ENCODE measurements at places on chromosomes 13 and 19.

DNA sequence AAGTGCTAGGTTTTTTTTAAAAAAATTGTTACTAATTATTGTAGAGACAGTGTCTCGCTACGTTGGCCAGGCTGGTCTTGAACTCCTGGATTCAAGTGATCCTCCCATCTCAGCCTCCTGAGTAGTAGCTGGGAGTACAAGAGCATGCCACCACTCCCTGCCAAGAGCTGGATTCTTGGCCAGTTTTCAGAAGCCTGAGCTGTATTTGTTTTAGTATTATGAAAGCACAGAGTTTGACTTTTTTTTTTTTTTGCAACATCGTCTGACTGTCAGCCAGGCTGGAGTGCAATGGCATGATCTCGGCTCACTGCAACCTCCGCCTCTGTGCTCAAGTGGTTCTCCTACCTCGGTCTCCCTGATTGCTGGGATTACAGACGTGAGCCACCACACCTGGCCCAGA is 7.0 kb downstream of the ARMC6 start:
- H3K27ac ChIP-seq = no peak overlapping the region
- peak; percentile 93 for DNase-seq
- H3K4me1 ChIP-seq = peaks cover 5% of the 10 kb centered on the region
- H3K4me3 ChIP-seq = no peak overlapping the region
- no peaks in the 10 kb centered on the region for H3K27me3 ChIP-seq

- DNase-seq = peak; percentile 75
- H3K27me3 ChIP-seq = no peaks in the 10 kb centered on the region
- no peak overlapping the region for H3K27ac ChIP-seq
- H3K4me3 ChIP-seq = no peak overlapping the region
- peaks cover 18% of the 10 kb centered on the region for H3K4me1 ChIP-seq
These were observed 10.8 kb upstream of the HOMER3 start for GRCh38 chr19:18951721-18952281.

DNA sequence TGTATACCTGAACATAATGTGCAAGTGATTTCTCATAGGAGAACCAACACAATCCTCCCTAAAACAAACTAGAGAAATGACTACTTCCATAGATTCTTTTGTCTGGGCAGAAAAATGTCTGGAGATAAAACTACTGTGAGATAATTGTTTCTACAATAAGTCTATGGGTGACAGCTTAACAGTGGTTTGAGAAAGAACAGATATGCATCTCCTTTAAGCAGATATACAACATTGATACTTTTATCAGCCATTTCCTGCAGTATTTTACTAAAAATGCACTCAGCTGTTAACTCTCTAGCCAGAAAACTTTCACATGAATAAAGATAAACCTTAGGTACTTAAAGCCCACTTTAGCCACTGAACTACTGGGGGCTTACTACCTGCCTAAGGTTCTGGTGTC is 1132.4 kb downstream of the EFNB2 start:
- no peak for DNase-seq
- H3K27me3 ChIP-seq = no peaks in the 10 kb centered on the region
- no peaks in the 10 kb centered on the region for H3K36me3 ChIP-seq
- no peak overlapping the region for H3K4me3 ChIP-seq
- H3K4me1 ChIP-seq = no peaks in the 10 kb centered on the region

DNA sequence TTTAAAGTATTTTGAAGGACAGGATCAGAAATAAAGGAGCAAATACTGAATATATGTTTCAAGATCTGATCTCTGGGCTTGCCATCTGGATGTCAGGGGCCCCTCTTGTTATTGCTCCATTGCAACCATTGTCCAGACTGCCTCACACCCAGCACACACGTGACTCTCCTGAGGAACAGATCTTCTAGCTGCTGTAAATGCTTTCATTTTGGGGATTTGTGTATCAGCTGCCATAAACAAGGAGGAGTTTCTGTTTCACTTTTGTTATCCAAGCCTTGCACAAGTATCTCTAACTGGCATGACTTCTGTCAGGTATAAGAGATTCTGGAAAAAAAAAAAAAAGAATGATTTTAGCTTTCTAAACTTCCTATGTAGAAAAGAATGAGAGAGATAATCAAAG is 1624.1 kb upstream of the PRR20A start:
- DNase-seq = no peak
- H3K27me3 ChIP-seq = peaks cover 10% of the 10 kb centered on the region
- H3K4me3 ChIP-seq = no peak overlapping the region

- H3K4me3 ChIP-seq = no peak overlapping the region
- H3K27ac ChIP-seq = no peak overlapping the region
- no peaks in the 10 kb centered on the region for H3K27me3 ChIP-seq
These were observed 165.4 kb downstream of the KCTD12 start for GRCh38 chr13:76720821-76721220.

DNA sequence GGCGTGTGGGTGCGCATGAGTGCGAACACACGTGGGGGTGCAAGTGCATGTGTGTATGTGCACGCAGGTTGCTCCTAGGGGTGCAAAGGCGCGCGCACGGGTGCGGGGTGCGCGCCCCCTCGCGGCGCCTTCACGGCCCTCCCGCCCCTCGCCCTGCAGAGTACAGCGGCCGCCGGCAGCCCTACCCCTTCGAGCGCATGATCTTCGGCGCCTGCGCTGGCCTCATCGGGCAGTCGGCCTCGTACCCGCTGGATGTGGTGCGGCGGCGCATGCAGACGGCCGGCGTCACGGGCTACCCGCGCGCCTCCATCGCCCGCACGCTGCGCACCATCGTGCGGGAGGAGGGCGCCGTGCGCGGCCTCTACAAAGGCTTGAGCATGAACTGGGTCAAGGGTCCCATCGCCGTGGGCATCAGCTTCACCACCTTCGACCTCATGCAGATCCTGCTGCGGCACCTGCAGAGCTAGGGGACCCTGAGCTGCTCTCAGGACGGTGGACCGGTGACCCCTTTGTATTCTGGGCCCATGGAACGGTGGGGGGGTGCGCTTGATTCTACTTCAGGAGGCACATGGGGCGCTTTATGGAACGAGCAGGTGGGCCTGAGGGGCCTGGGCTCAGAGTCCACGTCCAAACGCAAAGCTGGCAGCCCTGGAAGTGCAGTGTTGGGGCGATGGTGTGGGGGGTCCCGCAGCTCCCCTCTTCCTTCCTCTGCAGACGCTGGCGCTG is 27.7 kb downstream of the TMEM161A start:
- peaks cover 6% of the 10 kb centered on the region for H3K36me3 ChIP-seq
- no peak overlapping the region for H3K4me3 ChIP-seq
- H3K27ac ChIP-seq = no peak overlapping the region
- no peaks in the 10 kb centered on the region for H3K27me3 ChIP-seq
- no peaks in the 10 kb centered on the region for H3K4me1 ChIP-seq

GRCh38 chr13:95185851-95186250 is 115.4 kb downstream of the ABCC4 start:
- H3K27me3 ChIP-seq = no peaks in the 10 kb centered on the region
- peaks cover 5% of the 10 kb centered on the region for H3K36me3 ChIP-seq
- DNase-seq = no peak
- H3K4me3 ChIP-seq = no peak overlapping the region
- peaks cover 4% of the 10 kb centered on the region for H3K4me1 ChIP-seq

- DNase-seq = peak; percentile 46
- H3K27me3 ChIP-seq = no peaks in the 10 kb centered on the region
- H3K4me3 ChIP-seq = no peak overlapping the region
These were observed 198.7 kb upstream of the SERP2 start for GRCh38 chr13:44174769-44175425.

DNA sequence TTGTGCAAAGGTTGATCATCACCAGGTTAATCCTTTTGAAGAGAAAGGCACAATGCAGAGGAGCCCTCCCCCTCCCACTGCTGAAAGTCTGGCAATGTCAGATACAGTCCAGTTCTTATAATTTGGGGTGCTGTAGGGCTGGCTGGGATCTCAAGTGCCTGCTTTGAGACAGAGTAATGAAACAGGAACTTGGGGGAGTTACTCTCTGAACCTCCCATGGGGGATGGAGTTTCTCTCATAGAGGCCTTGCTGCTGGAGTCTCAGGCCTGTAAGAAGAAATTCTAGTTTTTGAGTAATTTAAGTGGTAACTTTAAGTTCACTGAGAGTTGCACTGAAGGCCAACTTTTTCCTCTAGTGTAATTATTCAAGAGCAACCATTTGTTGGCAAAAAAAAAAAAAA is 410.5 kb downstream of the KCNRG start:
- H3K27me3 ChIP-seq = no peaks in the 10 kb centered on the region
- no peak overlapping the region for H3K27ac ChIP-seq
- H3K4me3 ChIP-seq = no peak overlapping the region
- DNase-seq = no peak
- peaks cover 8% of the 10 kb centered on the region for H3K4me1 ChIP-seq

- no peak for DNase-seq
- H3K4me1 ChIP-seq = no peaks in the 10 kb centered on the region
- peaks cover 13% of the 10 kb centered on the region for H3K36me3 ChIP-seq
- H3K27me3 ChIP-seq = no peaks in the 10 kb centered on the region
- H3K27ac ChIP-seq = no peak overlapping the region
These were observed 152.5 kb downstream of the COL4A1 start for GRCh38 chr13:110154410-110154933.

DNA sequence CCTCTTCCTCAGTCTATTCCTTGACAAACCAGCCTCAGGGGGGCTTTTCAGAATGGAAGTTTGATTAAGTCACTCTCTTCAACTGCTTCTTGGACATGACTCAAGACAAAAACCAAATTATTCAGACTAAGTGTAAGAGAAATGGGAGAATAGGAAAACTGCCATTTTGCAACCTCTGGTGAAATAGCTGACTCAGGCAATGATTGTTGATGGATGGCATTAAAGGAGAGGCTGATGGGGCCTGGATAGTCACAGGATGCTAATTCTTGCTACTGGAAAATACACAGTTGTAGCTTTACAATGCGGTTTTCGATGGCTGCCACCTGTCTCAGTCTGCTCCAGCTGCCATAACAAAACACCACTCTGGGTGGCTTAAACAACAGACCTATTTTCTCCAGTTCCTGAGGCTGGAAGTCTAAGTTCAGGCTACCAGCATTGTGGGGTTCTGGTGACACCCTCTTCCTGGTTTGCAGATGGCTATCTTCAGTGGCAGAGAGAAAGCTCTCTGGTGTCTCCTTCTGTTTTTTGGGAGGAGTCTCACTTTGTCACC is 6.1 kb downstream of the NOSIP start:
- peaks cover 16% of the 10 kb centered on the region for H3K4me1 ChIP-seq
- no peak overlapping the region for H3K27ac ChIP-seq
- H3K4me3 ChIP-seq = no peak overlapping the region
- no peaks in the 10 kb centered on the region for H3K27me3 ChIP-seq
- DNase-seq = no peak
- H3K36me3 ChIP-seq = peaks cover 33% of the 10 kb centered on the region

DNA sequence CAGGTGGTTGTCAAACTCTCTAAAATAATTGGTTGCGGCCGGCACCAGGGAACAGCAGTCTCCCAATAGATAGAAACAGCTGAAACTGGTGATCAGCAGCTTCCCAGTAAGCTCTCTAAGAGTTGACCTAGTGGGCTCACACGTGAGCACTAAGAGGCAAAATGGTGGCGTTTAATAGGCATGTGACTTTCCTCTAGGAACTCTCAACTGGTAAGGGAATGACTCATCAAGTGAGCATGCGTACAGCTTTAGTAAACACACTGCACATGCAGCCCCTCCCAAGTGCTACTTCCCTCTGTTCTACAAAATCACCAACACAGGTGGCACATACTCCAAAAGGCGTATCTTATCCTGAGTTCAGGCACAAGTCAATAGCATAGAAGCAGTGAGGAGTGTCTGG is 41.7 kb downstream of the TNFSF11 start:
- no peak overlapping the region for H3K4me3 ChIP-seq
- peaks cover 18% of the 10 kb centered on the region for H3K4me1 ChIP-seq
- H3K27ac ChIP-seq = no peak overlapping the region
- peak; percentile 24 for DNase-seq
- H3K27me3 ChIP-seq = no peaks in the 10 kb centered on the region
- no peaks in the 10 kb centered on the region for H3K36me3 ChIP-seq

- no peaks in the 10 kb centered on the region for H3K36me3 ChIP-seq
- no peak overlapping the region for H3K4me3 ChIP-seq
- H3K27ac ChIP-seq = no peak overlapping the region
- H3K4me1 ChIP-seq = no peaks in the 10 kb centered on the region
- H3K27me3 ChIP-seq = no peaks in the 10 kb centered on the region
- no peak for DNase-seq
These were observed 247.2 kb downstream of the TEX29 start for GRCh38 chr13:111567637-111568036.

- no peaks in the 10 kb centered on the region for H3K27me3 ChIP-seq
- H3K4me1 ChIP-seq = no peaks in the 10 kb centered on the region
- no peaks in the 10 kb centered on the region for H3K36me3 ChIP-seq
- no peak overlapping the region for H3K4me3 ChIP-seq
- no peak overlapping the region for H3K27ac ChIP-seq
These were observed 20.8 kb upstream of the ZNF835 start for GRCh38 chr19:56692206-56692895.

DNA sequence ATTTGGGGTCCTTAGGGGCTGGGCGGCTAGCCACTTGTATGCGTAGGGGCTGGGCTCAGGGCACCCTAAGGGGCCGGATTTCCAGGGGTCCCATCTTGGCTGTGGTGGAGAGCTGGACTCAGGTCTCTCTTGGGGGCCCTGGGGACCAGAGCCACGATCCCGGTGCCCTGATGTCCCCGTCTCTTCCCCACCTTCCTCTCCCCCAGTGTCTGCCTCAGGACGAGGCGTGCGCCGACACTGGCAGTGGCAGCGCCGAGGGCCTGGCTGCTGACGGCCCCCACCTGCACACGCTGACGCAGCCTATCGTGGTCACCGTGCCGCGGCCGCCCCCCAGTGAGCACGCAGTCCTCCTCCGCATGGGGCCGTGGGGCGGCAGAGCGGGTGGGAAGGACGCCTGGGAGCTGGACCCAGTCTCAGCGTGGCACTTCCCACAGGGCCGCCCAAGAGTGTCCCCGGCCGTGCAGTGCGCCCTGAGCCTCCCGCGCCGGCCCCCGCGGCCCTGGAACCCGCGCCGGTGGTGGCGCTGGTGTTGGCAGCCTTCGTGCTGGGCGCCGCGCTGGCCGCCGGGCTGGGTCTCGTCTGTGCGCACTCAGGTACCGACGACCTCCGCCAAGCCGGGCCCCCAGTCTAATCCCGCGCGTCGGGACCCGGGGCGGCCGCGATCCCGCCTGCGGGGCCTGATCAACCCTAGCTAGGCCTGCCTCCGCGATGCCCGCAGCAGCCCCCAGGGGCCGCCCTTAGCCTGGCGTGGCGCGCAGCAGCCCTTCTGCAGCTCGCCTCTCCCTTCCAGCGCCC is 2.7 kb upstream of the SNAPC2 start:
- DNase-seq = no peak
- H3K27me3 ChIP-seq = no peaks in the 10 kb centered on the region
- H3K4me3 ChIP-seq = peak overlapping the region; percentile 68

- DNase-seq = no peak
- H3K4me3 ChIP-seq = no peak overlapping the region
- no peaks in the 10 kb centered on the region for H3K27me3 ChIP-seq
- H3K36me3 ChIP-seq = no peaks in the 10 kb centered on the region
- no peak overlapping the region for H3K27ac ChIP-seq
These were observed 22.7 kb downstream of the FAM187B start for GRCh38 chr19:35205733-35206323.

- no peaks in the 10 kb centered on the region for H3K27me3 ChIP-seq
- H3K36me3 ChIP-seq = peaks cover 12% of the 10 kb centered on the region
- DNase-seq = no peak
- H3K4me3 ChIP-seq = no peak overlapping the region
These were observed 197.1 kb downstream of the VWA8 start for GRCh38 chr13:41763782-41764181.

GRCh38 chr13:56697011-56697410 is 443.7 kb upstream of the PRR20A start:
- H3K4me1 ChIP-seq = no peaks in the 10 kb centered on the region
- no peak overlapping the region for H3K4me3 ChIP-seq
- no peaks in the 10 kb centered on the region for H3K36me3 ChIP-seq
- no peak overlapping the region for H3K27ac ChIP-seq
- DNase-seq = no peak
